Large intestine (tissue), 12 donors: ENCODE measurements at places on chromosomes 4 and X.

- DNase-seq: no peak
These were observed 11.1 kb downstream of the TXLNG start for GRCh38 chrX:16797358-16797757.

GRCh38 chr4:112234952-112235609, 3.5 kb downstream of the AP1AR start:
- DNase-seq: peak; percentile 65

DNA sequence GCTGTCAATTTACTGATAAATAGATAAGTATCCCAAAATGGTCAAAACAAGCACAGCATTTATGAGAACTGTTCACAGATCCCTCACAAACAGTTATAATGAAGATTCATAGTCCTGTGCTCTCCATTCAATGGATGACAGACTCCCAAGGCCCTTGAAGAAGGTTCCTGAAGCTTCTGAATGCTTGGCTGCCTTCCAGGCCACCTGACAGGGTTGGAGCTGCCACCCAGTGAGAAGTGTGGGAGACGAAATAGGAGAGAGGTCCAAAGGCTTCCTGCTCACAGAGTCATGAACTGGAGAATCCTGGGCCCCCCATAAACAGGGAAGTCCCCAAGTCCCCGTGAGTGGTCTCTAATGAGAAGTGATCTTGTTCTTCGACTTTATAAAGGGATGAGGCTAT, 26.0 kb upstream of the ANXA3 start:
- DNase-seq: no peak

DNA sequence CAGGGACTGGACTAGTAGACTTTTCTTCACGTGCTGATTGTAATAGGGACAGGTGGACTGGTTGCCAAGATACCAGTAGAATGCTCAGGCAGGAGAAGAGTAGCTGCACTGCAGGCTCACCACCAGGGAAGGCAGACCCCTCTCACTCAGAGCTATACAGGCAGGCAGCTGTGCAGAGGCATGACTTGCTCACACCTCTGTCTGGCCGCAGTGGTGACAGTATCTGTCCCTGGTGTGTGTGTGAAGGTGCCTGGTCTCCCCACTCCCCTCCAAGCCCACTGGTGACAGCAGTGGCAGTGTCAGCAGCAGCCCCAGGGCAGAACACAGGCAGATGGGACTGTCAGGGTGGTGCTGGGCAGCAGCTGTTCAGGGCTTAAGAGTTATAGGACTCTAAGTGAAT, 140.7 kb downstream of the RPS6KA6 start:
- no peak for DNase-seq

- no peak for DNase-seq
These were observed 47.9 kb upstream of the PACRGL start for GRCh38 chr4:20652226-20652885.

GRCh38 chrX:135086197-135086854, 34.0 kb downstream of the ETDB start:
- DNase-seq: peak; percentile 79
